ENCODE measurements at places on chromosomes 12 and 14.

DNA sequence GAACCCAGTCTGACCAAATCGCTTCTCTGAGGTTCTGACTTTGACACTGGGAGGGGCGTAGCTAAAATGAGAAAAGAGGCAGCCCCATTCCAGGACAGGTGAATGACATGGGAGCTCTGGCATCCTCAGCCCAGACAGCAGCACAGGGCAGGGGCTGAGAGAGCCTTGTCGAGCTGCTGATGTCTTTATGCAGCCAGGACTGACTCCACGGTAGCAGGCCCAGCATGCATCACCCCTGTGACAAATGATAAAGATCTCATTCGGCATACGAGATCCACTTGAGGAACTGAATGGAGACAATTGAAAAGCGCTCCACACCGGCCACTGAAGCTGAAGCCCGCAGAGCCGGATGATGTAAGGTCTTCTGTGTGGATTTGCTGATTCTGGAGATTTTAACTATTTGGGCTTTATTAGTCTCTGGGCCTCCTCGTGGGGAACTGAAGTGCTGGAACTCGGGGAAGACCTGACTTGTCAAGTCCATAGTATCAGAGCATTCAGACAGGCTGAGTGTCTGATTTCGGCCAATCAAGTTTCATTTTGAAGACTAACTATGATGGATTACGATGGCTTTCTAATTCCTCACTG, 56.9 kb upstream of the MAP1LC3B2 start:
- DNase-seq, result no peak

DNA sequence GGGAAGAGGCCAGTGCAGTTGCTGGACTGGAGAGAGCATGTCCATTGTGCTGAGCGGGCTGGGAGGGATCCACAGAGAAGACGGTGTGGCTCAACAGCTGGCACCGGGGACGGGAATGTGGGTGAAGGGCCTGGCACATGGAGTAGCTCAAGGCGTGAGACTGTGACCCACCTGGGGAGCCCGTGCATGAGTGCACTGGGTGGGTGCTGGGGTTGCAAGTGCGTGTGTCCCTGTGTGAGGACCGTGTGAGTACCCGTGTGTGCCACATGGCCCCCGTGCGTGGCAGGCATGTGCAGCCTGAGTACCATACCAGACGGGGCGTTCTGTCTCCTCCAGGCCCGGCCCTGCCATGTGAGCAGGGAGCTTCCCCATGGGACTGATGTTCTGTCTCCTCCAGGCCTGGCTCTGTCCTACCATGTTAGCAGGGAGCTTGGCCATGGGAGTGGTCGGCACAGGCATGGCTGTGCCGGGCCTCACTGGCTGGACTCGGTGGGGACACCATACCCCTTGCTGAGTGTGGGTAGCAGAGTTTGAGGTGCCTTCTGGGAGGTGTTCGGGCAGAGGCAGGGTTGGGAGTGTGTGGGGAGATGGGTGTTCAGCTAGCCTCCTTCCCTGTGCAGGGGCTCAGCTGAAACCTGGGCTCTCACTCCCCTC, 234.4 kb downstream of the TMEM121 start:
- no peak for DNase-seq

- DNase-seq, result no peak
Measured at GRCh38 chr12:100164153-100164704, 21.6 kb upstream of the BLTP3B start.

DNA sequence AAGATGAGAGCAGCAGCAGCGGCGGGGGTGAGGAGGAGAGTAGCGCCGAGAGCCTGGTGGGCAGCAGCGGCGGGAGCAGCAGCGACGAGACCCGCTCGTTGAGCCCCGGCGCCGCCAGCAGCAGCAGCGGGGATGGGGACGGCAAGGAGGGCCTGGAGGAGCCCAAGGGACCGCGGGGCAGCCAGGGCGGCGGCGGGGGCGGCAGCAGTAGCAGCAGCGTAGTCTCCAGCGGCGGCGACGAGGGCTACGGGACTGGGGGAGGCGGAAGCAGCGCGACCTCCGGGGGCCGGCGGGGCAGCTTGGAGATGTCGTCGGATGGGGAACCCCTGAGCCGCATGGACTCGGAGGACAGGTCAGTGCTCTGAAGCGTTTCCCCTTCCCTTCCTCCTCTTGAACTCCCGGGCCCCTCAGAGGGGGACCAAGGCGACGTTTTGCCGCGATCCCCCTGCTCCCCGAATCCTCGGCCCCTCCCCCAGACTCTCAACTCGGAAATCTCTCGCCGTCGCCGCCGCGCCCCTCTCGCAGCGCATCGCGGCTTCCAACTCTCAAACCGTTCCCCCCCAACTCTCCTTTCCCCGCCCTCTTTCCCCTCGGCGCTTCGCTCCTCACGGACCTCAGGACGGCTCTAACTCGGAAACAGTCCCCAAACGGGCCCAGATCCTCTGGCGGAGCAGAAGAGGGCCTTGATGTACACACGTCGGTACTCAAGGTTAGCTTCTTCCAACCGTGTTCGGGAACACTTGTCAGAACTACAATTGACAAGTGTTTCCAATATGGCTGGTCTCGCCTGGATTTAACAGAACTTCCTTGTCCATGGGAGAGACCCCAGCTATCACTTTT, 947 bp downstream of the AEBP2 start:
- no peak for DNase-seq

GRCh38 chr14:82757776-82758175, 1224.1 kb upstream of the SEL1L start:
- no peak for DNase-seq

DNA sequence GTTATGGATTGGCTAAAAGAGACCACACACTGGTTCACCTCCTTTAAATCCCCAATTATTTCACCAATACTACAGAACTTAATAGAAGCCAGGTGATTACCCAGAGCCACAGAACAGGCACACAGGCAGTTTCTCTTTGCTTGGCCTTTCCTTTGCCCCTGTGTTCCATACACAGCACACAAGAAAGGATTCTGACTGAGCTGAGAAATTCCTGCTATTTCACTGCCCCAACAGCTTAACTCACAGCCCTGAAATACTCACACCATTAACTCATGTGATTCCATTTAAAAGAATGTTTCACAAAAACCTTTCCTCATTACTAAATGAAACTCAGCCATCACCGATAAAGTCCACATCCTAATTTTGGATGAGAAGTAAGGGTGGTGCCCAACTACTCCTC, 133.6 kb downstream of the MED13L start:
- no peak for DNase-seq

DNA sequence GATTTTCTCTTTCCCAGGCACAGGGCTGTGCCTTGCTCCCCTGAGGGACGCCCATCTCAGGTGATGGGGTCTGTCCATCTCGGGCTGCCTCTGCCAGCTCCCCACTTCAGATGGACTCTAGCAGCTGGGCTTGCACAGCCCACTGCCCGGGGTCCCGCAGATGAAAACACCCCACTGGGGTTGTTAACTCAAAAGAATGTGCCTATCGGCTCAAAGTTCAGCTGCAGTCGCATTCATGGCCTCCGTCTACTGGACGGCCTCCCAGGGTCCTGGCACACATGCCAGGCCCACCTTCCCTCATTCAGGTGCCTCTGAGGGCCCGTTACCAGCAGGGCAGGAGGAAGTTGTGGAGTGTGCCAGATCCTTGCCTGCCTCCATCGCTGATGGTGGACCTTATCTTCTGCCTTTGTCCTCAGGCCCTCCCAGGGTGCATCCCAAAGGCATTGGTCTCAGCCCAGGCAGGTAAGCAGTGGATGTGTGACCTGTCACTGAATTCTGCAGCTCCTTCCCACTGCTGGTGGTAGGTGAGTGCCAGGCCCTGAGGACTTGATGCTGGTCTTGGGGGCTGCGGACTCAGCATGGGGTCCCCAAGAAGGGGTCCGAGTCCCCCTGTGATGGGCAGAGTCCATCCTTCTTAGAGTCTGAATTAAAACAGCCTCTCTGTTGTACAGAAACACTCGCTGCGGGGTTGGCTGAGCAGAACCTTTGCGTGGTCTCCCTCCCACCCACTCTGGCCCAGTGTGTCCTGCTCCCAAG, 324.6 kb upstream of the DIO3 start:
- DNase-seq, result no peak

GRCh38 chr14:49653508-49653907, 18.5 kb upstream of the DNAAF2 start:
- no peak for DNase-seq

DNA sequence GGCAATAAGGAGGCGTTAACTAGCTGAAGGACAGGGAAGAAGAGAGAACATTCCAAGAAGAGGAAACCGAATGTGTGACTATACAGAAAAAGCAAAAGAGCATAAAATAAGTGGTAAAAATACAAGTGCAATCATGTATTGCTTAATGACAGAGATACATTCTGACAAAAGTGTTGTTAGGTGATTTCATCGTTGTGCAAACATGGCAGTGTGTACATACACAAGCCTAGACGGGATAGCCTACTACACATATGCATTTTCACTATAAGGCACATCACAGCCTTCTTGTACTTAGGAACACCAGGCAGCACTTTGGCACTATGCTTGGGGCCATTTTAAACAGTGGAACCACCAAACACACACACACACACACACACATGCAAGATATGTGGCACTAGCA, 299.3 kb downstream of the BCAT1 start:
- DNase-seq, result no peak

GRCh38 chr14:44204061-44204835, 302.8 kb downstream of the FSCB start:
- DNase-seq, result no peak

- DNase-seq, result peak; percentile 16
Measured at GRCh38 chr12:101697930-101698799, 725 bp downstream of the CHPT1 start.

GRCh38 chr14:65377576-65377975, 35.0 kb upstream of the FUT8 start:
- no peak for DNase-seq

- DNase-seq, result no peak
Measured at GRCh38 chr12:12069821-12070548, 754 bp upstream of the BCL2L14 start.

DNA sequence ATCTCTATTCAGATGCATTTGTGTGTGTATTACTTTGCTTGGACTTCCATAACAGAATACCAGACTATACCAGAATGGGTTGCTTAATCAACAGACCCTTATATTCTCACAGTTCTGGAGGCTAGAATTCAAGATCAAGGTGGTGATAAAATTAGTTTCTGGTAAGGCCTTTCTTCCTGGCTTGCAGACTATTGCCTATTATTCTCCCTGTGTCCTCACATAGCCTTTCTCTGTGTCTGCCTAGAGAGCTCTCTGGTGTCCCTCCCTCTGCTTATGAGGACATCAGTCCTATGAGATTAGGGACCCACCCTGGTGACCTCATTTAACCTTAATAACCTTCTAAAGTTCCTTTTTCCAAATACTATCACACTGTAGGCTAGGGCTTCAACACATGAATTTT, 106.0 kb downstream of the FAR2 start:
- no peak for DNase-seq
